ENCODE measurements at places on chromosomes 4 and X.

GRCh38 chrX:149473092-149473491 lies 32.0 kb downstream of the IDS start:
- no peak for DNase-seq

GRCh38 chr4:145176641-145177432 lies 3.6 kb downstream of the OTUD4 start:
- no peak for DNase-seq

- no peak for DNase-seq
Observed at GRCh38 chr4:5923376-5923775, 30.5 kb upstream of the CRMP1 start.

DNA sequence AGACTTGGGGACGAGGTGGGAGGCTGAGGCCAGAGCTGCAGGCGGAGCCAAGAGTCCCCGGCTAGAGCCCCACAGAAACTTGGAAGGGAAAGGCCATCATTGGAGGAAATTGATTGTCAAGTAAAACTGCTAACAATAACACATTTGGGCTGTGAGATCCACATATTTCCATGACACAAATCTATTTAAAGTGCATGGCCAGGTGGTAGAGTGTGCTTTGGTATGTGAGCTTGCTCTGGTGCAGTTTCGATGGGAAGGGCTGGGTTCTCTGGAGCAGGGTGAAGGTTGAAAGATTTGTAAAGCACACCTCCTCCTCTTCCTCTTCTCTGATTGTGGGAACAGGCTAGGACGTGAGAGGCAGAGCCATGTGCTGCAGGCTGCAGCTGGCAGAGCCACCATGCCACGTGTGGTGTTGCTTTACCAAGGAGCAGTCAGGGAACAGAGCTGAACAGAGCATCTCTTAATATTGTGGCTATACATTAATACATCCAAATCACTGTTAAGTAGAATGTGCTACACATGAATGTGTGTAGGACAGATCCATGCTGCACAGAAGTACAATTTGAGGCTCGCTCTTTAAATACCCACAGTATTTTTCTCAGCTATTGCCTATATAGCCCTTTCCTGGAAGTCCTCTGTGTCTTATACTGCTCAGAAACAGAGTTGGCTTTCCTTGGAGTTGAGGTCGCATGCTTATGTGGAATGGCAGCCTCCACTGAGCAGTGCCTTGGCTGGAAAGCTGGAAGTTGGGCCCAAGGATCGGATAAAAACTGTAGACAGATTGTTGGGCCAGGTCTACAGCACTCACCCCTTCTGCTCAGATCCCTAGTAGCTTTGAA lies 37.7 kb downstream of the FHDC1 start:
- no peak for DNase-seq

DNA sequence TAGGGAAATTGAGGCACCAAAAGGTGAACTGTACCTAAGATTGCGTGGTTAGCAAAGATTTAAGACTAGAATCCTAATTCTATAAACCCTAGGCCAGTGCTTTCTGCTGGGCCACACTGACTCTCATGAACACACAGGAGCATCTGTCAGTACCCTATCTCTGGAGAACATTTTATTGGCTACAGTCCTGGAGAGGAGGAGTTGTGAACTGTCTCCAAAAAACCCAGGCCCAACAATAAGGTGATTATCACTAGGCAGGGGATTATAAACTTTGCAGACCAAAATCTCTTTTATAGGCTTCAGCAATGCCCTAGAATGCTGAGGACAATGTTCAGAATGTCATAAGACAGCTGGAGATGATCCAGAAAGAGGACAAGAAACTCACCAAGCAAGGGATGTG lies 24.1 kb downstream of the OPHN1 start:
- no peak for DNase-seq

DNA sequence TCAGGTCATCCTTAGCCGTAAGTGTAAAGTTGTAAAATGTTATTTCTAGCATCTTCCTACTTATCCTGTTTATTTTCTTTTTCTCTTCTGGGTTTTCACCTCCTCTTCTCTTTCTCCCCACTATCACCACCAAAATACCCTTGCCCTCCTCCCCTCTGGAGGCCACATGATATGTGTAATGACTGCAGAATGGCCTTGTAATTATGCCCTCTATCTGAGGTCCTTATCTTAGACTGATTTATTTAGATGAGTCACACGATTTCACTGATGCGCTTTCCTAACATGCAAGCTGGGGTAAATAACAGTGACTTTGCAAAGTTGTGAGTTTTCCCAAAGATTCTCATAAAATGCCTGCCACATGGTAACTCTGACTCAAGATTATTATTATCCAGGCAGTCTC lies 231.8 kb upstream of the GPRIN3 start:
- no peak for DNase-seq

- no peak for DNase-seq
Observed at GRCh38 chr4:142832022-142832421, 14.1 kb downstream of the INPP4B start.

- no peak for DNase-seq
Observed at GRCh38 chrX:80511969-80512760, 91.9 kb downstream of the TENT5D start.

GRCh38 chr4:609400-610050 lies 15.8 kb upstream of the PDE6B start:
- no peak for DNase-seq

GRCh38 chr4:94913316-94913715 lies 155.6 kb downstream of the BMPR1B start:
- no peak for DNase-seq

DNA sequence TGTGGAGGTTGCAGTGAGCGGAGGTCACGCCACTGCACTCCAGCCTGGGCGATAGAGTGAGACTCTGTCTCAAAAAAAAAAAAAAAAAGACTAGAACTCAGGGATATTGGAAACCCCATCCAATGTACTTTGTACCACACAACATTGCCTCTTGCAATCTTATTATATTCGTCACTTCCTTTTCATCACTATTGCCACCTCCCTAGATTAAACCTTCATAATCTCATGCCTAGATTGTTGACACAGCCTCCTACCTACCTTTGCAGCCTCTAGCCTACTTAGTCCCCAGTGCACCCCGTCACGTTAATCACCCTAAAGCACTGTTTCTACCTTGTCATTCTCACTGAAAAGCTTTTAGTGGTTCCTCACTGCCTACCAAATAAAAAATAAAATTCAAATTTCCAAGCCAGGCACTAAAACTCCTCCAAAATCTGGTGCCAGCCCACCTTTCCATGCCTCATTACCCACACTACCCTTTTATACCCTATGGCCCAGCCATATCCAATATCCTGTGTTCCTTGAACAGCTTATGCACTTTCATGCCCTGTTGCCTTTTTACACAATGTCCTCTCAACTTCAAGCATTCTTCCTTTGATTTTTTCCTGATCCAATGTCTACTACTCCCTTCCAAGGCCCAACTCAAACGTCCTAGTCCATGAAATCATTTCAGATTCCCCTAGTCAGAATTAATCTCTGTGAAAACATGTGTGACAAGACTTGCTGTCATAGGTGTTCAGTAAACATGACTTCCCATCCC lies 23.6 kb upstream of the GJB1 start:
- no peak for DNase-seq

Data from memory B cell (primary cell).